ENCODE measurements at places on chromosomes 16 and 17. TPM values are rescaled to one million over a fixed set of nuclear protein-coding genes. Genes with fewer than 3 reads are reported as not detected.

- no peak overlapping the region for H3K27ac ChIP-seq
- H3K27me3 ChIP-seq: no peaks in the 10 kb centered on the region
- H3K4me3 ChIP-seq: no peak overlapping the region
- no peak for DNase-seq
- peaks cover 15% of the 10 kb centered on the region for H3K4me1 ChIP-seq
Observed at GRCh38 chr16:70301121-70301520, 2.1 kb downstream of the DDX19B start.

- no peaks in the 10 kb centered on the region for H3K36me3 ChIP-seq
- no peak overlapping the region for H3K27ac ChIP-seq
- no peak for DNase-seq
- peaks cover 21% of the 10 kb centered on the region for H3K4me1 ChIP-seq
- H3K27me3 ChIP-seq: no peaks in the 10 kb centered on the region
Observed at GRCh38 chr16:75462806-75463205, 1.7 kb downstream of the TMEM170A start.

DNA sequence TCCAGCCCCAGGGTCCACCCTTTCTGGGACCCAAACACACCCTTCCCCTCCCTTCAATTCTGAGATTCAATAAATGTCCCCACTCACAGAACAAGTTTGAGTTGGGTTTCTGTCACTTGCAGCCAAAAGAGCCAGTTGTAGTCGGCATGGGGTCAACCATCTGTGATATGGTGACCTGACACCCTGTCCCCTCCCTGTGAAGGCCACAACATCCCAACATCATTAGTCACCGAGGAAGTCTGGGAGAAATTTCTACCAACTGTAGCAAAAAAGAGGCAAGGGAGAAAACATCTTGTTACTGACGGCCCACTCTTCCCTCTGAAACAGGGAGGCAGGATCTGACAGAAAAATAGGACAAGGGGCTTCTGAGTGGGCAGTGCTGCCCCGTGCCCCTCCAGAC lies 638 bp upstream of the LYZL6 start:
- no peaks in the 10 kb centered on the region for H3K36me3 ChIP-seq
- no peak for DNase-seq
- H3K27me3 ChIP-seq: peaks cover 12% of the 10 kb centered on the region
- no peak overlapping the region for H3K4me3 ChIP-seq
- H3K27ac ChIP-seq: no peak overlapping the region
- H3K4me1 ChIP-seq: no peaks in the 10 kb centered on the region

- peaks cover 42% of the 10 kb centered on the region for H3K4me1 ChIP-seq
- no peak overlapping the region for H3K4me3 ChIP-seq
- DNase-seq: no peak
- H3K36me3 ChIP-seq: peaks cover 13% of the 10 kb centered on the region
Observed at GRCh38 chr17:16418685-16419068, 3.3 kb downstream of the TRPV2 start.

DNA sequence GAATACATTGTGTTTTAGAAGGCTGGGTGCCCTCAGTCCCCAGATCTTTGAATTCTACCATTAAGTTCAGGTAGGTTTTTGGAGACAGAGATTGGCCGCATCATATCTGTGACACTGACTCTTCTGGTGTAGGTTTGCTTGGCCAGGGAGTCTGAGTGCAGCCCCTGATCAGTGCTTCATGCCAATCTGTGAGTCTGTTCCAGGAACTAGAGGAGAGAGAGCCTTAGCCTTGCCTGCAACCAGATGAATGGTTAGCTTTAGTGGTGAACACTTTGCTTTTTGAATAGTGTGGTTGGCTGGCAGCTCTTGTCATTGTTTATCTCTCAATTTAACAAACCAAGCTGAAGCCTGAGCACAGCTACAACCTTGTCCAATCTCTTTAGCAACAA lies 87.8 kb downstream of the PLXDC1 start:
- no peak overlapping the region for H3K27ac ChIP-seq
- H3K4me3 ChIP-seq: no peak overlapping the region
- DNase-seq: no peak
- H3K36me3 ChIP-seq: no peaks in the 10 kb centered on the region

Gene CETP
- total RNA-seq: 1.7 TPM

- no peaks in the 10 kb centered on the region for H3K4me1 ChIP-seq
- DNase-seq: no peak
- H3K27ac ChIP-seq: no peak overlapping the region
- H3K36me3 ChIP-seq: no peaks in the 10 kb centered on the region
- H3K4me3 ChIP-seq: no peak overlapping the region
Observed at GRCh38 chr16:7085776-7086175, 246.9 kb upstream of the RBFOX1 start.
